ENCODE measurements at places on chromosomes 4 and X.

DNA sequence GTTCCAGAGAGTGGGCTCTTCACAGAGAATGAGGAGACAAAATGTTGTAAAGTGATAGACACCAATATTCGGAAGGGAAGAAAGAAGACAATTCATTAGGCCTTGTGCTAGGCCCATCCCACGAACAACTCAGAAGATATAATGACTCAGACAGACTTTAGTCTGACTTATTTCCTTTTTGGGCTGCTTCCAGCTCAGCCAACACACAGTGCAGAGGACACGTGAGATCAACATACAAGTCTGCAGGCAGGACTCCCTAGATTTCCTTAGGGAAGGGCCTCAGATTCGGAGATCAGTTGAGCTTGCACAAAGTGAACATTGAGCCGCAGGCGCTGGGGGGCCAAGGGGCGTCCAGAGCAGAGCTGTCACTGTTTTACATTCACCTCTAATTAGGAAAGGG is 290.7 kb upstream of the TENM3 start:
- DNase-seq, result peak; percentile 78

DNA sequence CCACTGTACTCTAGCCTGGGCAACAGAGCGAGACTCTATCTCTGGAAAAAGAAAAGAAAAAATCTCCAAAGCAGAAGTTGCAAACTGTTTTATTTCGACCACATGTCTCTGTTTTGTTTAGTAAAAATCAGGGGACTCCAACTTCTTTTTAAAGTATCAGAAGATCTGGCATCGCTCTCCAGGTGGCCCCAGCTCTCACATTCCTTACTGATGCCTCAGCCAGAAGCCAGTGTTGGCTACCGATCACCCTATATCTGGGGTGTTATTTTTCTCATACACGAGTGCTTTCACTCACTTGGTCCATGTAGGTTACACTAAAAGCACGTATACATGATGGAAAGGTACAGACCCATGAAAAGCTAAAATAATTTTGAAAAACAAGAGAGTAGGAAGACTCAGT is 8.3 kb downstream of the MPP1 start:
- DNase-seq, result no peak

- DNase-seq, result no peak
These were observed 18.8 kb upstream of the CORIN start for GRCh38 chr4:47856713-47857112.

- no peak for DNase-seq
These were observed 5.4 kb upstream of the PRICKLE3 start for GRCh38 chrX:49191574-49192011.

All from AG08395 (cell line).